Muscle of arm (tissue), 14 donors: ENCODE measurements at places on chromosomes 6 and 20.

GRCh38 chr6:164049517-164049988 is 635.0 kb downstream of the QKI start:
- DNase-seq = no peak

- DNase-seq = no peak
Measured at GRCh38 chr6:156928126-156928525, 150.9 kb downstream of the ARID1B start.

DNA sequence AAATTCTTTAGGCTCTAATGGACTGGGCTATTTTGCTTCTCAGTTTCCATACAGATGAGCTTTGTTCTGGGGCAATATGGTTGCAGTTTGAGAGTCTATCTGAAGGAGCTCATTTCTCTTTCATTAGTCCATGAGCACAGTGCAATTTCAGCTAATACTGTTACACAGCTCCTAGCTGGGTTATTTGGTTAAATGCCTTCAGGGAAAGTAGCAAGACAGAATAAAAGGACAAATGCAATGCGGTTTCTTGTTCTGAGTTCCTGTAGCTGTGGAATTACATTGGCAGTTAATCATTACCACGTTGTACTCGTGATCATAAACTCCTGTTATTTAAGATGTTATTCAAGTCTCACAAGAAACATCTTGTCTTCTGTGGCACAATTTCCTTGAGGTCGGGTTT is 127.7 kb downstream of the BFSP1 start:
- DNase-seq = no peak

DNA sequence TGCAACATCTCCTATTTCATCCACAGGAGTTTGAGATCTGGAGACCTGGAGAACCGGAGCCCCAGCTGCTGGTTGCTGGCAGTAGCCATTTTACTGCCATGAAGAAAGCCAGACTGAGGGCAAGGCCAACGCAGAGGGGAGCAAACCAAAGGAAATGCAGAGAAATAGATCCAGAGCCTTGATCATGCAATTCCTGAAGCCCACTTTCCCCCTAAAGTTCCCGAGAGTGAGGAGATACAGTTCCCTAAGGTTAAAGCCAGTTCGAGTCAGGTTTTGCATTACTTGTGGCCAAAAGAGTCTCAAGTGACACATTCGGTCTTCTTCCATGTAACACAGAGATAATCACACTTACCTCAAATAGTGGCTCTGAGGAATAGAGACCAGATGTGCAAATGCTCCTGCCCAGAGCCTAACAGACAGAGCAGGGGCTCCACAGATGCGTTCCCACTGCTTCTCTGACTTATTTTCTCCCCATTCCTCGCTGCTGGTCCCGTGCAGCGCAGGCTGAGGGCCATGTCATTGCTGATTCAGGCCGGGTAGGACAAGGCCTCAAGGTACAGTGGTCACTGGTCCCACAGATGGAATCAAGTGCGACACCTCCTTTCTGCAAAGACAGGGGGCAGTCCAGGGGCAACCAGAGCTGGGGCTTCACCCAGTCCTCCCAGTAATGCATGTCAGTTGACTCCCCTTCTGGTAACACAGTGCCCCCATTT is 35.1 kb upstream of the NFATC2 start:
- DNase-seq = no peak

DNA sequence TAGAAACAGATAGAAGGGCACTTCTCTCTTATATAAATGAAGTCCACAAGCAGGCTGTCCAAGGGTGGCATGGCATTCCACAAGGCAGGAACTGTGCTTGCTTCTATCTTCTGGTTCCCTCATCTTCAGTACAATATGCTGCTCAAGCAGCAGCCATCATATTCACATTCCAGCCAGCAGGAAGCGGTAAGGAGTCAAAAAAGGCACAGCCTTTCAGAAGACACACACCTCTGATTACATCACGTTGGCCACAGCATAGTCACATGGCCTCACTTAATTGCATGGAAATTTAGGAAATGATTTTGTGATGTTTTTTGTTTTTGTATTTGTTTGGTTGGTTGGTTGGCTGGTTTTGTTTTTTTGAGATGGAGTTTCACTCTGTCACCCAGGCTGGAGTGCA is 19.0 kb downstream of the REM1 start:
- DNase-seq = no peak
